Activated naive CD8-positive, alpha-beta T cell treated with anti-CD3 and anti-CD28 coated beads, Interleukin-2, amount 10 ng/mL, durations not matched to agents 7 days and 5 days (primary cell): ENCODE measurements at places on chromosomes 2 and 18.

GRCh38 chr18:39172695-39173421, 1607.3 kb upstream of the CELF4 start:
- DNase-seq, result no peak

- no peak for DNase-seq
These were observed 187.0 kb upstream of the CYRIA start for GRCh38 chr2:16852651-16853050.

- DNase-seq, result no peak
These were observed 411.8 kb downstream of the SOX11 start for GRCh38 chr2:6103949-6104348.

DNA sequence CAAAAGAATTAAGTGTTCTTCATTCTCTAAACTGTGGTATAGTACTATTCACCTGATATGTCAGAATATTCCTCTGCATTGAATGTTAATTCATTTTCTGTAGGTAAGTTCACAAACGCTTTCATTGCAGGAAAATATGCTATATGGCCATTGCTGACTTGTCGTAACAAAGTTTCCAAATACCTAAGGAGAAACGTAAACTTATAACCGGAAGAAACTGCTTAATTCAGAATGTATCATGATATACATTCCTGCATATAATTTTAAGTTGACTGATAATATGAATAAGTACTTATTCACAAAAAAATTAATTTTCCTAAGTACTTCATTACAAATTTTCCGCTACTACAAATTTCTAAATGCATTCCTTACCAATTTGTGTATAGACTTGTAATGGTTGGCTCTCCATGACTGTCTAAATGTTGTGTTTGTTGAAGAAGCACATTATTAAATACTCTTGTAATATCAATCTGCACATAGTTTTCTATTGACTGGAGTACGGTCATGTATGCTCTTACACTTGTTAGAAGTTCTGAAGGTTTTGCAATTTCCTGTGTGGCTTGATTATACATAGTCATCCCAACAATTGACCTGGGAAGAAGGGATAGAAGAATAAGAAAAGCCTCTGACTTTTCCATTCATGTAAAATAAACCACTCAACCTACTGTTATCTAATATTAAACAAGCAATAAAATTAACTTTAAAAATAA, 85.4 kb downstream of the NCKAP1 start:
- no peak for DNase-seq

- DNase-seq, result no peak
These were observed 29.0 kb upstream of the TTR start for GRCh38 chr18:31562726-31563125.

DNA sequence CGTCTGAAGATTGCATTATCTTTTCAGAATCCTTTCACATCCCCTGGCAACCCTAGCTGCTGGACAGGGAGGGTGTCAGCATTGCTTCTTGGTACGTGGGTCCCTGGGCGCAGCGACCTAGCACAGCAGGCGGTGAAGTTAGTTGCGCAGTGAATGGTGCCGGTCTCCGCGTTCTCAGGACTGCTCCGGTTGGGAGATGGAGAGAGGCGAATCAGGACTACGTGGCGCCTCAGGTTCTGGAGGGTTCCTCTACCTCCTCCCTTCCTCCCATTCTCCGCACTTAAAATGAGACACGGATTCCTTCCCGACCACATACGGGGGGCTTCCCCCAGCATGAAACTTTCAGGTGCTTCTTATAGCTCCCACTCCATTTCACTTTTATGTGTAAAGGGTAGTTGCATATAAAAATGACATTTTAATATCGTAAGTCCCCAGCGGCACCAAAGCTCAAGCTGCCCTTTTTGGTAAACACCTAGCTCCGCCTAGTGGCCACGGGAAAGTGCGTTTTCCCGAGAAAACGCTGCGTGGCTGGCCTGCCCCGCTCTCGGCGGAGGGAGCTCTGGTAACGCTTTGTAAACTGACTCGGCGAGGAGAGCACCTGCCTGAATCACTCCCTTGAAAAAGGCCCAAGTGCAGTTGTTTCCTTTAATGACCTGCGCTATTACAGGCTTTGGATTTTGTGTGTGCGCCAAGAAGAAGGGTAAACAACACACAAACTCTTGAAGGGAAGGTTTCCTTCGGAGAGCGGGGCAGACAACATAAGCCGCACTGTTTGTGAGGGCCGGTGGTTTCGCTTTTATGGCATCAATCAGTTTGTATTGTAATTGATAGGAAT, 32.9 kb upstream of the INHBB start:
- peak; percentile 81 for DNase-seq

DNA sequence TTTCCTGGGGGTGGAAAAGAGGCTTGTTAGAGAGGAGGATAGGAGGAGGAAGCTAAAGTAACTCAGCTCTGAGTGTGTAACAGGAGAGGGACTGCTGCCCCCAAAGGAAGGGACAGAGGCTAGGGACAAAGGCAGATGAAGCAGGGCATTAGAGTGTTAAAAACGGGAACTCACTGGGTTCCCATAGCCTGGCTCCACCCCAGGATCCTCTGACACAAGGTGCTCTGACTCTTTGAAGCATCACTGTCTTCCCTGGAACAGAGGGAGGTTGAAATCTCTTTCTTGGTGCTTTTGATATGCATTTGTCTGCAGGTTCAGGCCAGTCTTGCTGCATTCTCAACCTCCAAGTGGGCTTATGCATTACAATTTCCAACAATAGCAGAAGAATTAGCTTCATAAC, 22.9 kb downstream of the IL36A start:
- DNase-seq, result no peak

GRCh38 chr2:60735496-60736250, 20.4 kb upstream of the PAPOLG start:
- DNase-seq, result peak; percentile 71

- DNase-seq, result no peak
These were observed 671.9 kb upstream of the ZNF804A start for GRCh38 chr2:183926433-183926832.

DNA sequence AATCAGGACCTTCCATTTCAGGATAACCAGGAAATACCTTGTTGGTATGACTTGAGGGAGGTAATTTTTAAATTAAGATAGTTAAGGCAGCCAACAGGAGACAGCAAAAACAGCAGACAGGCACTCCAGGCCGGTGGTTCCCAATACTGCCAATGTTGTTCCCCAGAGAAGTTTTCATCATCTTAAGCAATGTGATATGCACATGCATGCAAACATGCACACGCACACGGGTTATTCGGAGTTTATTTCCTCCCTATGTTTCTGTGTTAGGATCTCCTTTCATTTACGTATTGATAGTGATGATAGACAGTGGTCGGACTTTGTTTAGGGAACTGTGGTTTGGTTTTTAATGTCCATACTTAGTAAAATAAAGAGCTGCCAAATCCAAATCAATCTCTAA, 55.3 kb downstream of the STEAP3 start:
- no peak for DNase-seq

DNA sequence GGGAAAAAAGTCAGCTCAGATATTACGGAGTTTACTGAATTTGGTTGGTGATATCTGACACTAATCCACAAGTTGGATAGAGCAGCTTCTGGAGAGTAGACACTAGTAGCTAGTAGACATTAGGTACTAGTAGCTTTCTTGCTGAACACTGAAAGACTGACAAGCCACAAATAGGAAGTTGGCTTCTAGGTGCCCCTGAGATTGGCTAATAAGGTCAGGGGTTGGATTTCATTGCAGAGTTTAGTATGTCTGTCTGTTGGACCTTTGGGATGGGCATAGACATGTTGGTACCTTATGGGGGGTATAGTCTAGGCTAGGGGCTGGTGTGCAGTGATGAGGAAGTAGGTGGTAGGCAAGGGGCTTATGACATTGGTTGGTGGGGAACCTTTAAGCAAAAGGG, 164.9 kb upstream of the LRRTM1 start:
- no peak for DNase-seq

DNA sequence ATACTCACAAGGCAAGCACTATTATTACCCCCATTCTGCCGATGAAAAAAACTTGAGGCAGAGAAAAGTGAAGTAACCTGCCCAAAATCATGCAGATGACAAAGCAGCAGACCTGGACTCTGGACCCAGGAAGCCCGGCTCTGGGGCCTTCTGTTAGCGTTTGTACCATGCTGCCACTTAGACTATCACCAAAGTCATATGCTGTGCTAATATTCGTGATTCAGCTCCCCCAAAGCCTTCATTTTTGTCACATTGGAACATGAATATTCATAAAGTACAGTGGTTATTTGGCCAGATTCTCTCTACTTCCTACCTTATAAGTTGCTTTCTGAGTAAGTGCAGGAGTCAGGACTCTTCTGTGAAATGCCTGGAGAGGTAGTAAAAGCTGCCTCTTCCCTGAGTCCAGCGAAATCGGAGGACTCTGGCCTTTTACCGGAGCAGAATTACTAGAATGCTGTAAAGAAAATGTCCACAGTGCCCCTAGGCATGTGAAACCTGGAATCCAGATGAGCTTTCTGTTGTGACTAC, 86.7 kb downstream of the FTCDNL1 start:
- DNase-seq, result no peak

- DNase-seq, result no peak
These were observed 167.3 kb downstream of the MAIP1 start for GRCh38 chr2:200122683-200123082.

DNA sequence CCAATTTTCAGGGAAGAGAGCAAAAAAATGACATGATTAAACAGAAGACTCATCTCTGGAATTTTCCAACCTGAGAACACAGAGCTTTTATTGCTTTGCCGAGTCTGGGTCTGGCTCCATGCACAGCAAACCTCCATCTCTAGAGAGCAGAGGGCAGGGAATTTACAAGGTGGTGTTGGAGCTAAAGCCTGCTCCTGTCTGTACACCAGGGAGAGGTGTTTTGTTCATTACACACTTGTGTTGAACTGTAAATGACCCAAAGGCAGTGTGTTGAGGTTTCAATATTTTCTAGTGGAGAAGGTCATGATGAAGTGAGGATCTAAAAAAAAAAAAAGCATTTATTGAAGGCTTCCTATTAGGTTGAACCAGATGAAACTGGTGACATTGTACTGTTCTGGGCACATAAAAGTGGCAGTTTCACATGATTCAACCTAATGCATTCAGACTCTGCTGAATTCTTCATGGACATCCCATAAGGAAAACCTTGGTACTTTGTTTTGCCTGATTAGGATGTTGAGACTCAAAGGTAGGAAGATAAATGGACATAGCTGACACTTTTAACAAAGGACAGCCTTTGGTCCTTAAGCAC, 238.3 kb downstream of the CLIP4 start:
- DNase-seq, result no peak

DNA sequence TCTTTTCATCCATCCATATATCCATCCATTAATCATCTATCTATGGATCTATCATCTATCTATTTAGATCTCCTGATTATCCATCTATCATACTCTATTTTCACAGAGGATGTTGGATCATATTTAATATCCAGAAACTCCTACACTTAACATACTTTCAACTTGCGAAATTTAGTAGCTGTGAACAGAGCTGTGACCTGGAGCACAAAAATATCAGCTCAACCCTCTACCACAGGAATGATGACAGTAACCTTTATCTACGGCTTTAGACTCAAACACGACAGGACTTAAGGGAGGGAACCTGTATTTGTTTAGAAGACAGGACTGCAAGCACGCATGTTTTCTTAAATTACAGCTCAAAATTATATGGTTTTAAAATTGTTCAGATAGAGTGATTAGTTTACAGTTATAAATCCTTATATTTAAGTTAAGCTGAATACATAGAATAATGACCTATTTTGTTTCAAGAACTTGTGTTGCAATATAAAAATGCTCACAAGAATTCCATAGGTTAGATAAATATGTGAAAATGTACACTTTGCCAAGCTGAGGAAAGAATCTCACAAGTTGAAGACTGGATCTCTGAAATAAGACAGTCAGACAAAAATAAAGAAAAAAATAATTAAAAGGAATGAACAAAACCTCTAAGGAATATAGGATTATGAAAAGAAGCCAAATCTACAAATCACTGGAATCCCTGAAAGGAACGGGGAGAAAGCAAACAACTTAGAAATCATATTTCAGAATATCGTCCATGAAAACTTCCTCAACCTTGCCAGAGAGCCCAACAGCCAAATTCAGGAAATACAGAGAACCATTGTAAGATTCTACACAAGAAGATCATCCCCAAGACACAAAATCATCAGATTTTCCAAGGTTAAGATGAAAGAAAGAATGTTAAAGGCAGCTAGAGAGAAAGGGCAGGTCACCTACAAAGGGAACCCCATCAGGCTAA, 142.0 kb downstream of the COL6A3 start:
- DNase-seq, result no peak

- DNase-seq, result peak; percentile 46
These were observed 69.9 kb downstream of the CTAGE1 start for GRCh38 chr18:22347606-22348511.

GRCh38 chr2:12397854-12398253, 318.9 kb upstream of the TRIB2 start:
- DNase-seq, result no peak

GRCh38 chr2:138794724-138795123, 14.5 kb upstream of the NXPH2 start:
- no peak for DNase-seq

GRCh38 chr2:208354964-208355381, 51.6 kb upstream of the PTH2R start:
- no peak for DNase-seq

DNA sequence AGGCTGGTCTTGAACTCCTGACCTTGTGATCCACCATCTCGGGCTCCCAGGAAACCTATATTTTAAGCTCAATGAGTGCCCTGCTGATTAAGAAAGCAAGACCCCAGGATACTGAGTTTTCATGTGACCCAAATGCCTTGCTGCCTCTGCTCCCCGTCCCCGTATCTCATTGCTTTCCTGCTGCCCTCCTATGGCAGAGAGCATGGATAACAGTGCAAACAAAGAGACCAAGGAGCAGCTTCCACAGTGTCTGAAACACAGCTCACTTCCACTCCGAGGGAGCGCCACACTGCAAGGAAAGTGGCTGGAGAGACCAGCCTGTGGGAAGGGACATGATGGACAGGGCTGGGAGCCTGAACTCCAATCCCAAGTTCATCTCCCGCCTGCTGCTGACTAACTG, 246.8 kb downstream of the TMEM182 start:
- no peak for DNase-seq

DNA sequence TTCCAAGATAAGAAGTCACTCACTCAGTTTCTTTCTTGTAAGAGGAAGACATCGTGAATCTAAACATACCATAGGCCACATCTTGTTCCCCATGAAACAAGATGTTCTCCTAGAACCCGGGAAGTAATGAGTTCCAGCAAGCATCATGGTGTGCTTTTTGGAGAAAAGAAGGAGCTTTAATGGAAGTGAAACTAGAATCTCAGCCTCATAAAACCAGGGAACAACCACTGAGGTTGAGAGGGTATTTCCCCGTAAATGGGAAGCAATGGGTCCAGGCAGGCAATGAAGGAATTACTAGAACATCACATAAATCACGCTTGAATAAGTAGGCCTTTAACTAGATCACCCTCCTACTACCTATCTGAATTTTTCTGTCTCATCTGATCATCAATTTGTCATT, 40.3 kb downstream of the PSTPIP2 start:
- DNase-seq, result no peak
